ENCODE measurements at places on chromosomes 12 and 14.

- DNase-seq = no peak
These were observed 763.4 kb downstream of the LRFN5 start for GRCh38 chr14:42370056-42370455.

DNA sequence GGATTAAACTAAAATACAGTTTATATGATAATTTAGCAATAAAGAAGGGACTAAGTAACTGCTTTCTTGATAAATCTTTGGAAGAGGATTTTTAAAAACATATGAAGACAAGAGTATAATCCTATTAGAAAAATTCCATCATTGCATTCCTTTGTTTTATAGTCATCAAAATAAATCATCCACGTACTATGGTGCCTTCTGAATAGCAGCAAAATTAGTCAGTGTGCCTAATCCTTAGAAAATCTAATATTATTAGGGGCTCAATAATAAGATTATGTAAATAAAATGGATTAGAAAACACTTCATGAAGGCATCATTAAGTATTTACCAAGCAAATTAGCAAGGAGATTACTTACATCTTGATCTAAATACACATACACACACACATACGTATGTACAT lies 102.1 kb downstream of the KCNH5 start:
- DNase-seq = no peak

DNA sequence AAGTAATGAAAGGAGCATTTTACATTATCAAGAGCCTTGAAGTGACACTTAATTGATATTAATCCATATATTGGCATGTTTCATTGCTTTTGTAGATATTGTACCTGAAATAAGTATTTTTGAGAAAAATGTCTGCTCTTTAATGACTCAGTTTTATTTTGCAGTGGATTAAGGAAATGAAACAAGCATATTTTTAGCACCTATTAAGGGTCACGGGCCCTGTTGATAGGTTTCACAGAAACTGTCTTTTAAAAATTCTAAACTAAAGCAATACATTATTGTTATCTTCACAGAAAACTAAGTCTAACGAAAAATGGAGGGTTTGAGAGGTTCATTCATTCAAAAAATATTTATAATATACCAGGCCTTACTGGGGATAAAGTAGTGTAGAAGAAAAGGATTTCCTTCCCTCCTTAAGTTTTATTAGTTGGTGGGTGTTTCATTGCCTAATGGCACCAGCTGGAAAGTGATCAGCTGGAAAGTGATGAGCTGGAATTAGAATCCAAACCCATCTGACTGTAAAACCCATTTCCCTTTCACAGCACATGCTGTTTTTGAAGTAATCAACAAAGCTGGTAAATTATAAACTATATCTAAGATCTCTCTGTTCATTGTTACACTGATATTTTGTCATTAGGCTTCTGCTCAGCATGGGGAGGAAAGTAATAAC lies 54.2 kb downstream of the PTPRQ start:
- DNase-seq = no peak

DNA sequence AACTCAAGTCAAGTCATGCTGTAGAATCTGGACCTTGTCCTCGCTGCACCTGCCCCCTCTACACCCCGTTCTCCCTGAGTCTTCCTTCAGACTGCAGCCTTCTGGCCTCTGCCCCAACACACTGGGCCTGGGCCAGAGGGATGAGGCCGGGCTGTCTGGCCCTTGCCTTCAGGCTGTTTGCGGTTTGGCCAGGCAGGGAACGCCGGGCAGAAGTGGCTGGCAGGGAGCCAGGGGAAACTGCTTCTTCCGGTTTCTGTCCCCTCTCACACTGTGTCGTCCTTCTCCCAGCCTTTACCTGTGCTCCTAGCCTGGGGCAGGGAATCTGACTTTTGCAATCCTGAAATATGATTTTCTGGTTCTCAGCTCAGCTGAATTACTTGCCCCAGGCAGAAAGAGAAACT lies 13.5 kb downstream of the DGLUCY start:
- no peak for DNase-seq

GRCh38 chr12:113826805-113827538 lies 139.2 kb downstream of the RBM19 start:
- DNase-seq = no peak

GRCh38 chr12:63420206-63420644 lies 248.1 kb downstream of the DPY19L2 start:
- DNase-seq = peak; percentile 15

Measured in epithelial cell of proximal tubule (primary cell).